ENCODE measurements at places on chromosomes 12 and 14.

DNA sequence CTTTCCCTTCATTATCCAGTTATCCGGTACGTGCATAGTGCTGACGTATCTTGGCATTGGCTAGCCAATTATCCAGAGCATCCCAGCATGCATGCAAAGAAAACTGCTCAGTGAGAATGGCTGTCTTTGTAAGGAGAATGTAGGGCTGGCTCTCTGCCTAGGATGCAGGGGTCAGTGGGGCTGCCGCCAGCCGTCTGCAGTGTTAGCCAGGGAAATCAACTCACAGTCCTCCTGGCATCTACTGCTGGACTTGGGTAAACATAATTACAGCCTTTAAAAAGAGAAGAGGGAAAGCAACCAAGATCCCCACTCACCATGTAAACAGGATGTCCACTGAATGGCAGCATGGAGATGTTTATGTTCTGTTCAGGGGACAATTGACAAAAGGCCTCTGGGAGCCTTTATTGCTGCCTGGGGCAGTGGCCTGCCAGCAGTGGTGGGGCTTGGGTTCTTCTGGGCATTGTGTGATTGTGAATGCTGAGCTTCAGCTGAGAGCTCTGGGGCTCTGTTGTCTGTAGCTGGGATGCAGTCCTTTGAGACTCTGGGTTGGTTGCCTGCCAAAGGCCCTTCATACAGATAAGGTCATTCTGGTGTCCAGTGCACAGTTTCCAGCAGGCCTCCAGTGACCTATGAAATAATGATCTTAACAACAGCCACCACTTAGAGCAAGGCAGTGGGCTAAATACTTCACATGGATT, 121.8 kb downstream of the TBC1D30 start:
- no peak for DNase-seq

DNA sequence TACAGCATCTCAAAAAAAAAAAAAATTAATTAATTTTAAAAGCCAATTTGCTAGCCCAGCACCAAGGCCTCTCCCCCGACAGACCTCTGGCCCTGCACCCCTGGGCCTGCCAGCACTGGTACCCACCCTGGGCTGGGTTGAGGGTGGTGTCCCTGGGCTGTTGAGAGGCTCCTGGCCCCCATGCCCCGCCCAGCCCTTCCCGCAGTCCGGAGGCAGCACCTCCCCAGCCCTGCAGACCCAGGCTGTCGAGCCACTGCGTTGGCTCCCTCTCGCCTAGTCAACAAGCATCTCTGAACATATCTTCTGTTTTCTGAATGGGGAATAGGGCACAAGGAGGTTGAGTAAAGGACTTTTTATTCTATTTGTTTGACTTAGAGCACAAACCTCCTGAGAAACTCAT, 87.1 kb downstream of the FBXL14 start:
- no peak for DNase-seq

DNA sequence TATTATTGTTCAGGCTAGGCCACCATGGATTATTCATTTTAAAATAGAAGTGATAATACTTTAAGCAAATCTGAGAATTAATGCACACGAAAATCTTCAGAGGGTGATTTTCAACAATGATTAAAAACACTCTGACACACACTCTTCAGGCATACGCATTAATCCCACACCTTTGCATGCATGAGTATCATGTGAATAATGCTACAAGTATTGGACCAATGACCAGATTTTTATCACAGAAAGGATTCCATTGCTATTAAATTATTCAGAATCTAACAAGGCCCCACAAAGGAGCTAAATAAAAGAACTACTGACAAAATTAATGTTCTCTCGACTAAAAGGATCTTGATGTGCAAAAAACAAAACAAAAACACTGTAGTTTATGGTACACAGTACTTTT, 11.1 kb downstream of the EPS8 start:
- no peak for DNase-seq

GRCh38 chr14:72615451-72616121, 278.3 kb downstream of the DPF3 start:
- DNase-seq: no peak

- DNase-seq: no peak
Measured at GRCh38 chr12:77847060-77847541, 16.4 kb downstream of the NAV3 start.

- DNase-seq: no peak
Measured at GRCh38 chr14:103540821-103541708, 12.1 kb downstream of the TRMT61A start.

DNA sequence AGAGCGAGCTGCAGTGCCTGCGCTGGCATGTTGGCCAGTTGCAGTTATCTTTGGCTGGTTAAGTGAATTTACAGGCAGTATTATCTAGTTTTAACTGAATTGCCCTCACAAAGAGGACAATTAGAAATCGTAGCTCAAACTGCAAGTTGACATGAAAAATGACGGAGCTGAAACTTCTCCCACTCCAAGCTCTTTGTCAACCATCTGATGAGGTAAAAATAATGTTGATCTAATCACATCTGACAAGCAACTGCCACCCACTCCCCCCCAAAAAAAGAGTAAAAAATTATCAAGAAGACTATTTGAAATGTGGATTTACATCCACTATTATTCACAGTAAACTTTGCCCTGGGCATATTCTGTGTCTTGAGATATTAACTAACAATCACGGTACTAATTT, 84.7 kb upstream of the VASH1 start:
- no peak for DNase-seq

DNA sequence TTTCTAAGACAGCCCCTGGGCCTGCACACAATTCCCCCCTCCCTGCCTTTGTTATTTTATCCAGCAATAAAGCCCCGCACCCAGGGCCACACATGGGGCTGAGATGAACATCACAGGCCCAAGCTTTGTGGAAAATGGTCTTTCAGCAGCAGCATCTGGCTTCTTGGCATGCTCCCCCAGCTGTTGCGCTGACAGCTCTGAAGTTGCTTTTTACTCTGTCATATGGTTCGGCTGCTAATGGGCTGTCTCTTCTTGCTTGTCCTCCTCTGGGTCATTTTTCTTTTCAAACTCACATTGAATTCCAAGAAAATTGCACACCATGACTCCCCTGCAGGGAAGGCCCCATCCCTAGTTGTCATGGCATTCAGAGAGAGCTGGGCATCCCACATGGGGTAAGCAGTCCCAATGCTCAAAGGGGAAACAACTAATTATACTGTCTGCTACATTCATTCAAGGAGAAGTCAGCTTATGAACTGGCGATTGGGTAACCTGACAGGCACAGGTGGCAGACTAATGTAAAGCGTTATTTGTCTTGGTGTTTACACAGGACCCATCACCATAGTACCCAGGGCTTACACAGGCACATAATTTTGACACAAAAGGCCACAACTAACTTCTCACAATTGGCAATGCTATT, 74.0 kb upstream of the CDKN3 start:
- no peak for DNase-seq

All from central memory CD4-positive, alpha-beta T cell (primary cell).